ENCODE measurements at places on chromosomes 16 and 17.

DNA sequence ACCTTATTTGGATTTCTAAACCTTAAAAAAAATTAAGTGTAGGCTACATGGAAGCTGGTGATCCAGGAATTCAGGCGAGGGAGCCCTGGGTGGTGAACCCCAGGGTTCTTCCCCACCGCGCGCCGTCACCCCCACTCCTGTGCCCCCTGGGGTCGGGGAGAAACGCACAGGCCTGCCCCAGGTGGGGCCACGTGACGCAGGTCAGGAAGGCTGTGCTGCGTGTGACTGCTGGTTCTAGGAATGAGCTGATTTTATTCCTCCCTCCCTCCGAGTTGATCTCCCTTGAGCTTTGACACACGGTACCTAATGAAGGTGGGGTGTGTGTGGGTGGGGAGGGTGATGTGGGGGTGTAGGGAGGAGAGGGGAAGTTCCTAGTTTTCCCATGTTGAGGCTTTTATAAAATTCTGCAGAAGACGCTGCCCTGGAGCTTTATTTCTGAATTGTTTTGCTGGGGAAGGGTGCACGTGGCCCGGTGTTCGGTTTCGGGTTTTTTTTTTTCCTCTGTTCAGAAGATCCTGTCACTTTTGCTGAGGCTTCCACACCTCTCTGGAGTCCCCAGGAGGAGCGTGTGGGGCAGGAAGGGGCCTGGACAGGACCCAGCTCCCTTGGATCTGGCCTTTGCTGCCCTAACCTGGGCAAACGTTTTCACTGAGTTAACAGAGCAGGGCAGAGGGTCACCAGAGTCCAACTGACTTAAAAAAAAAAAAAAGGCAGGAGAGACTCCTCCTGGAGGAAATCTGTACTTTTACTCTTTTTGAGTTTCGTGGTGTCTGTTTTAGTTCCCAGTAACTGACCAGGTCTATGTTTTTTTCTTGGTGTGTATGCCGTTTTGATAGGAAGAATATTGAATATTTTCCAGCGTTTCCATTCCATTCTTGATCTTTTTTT is 55.8 kb upstream of the GSE1 start:
- peak; percentile 35 for DNase-seq

DNA sequence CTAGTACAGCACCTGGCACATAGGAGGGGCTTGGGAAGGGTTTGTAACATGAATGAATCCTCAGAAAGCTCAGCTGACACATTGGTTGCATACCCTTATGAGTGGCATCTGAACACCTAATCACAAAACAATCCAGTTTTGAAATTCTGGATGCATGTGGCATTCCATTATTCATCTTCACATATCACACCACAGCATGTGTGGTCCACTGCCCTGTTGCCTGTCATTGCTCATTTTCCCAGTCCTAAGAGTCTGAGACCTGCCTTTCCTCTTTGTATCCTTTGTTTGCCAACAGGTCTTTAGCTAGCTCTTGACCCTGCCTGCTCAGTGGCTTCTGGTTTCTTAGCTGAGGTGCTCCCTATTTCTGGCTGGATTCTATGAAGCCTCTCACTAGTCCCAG is 170.8 kb upstream of the ASIC2 start:
- DNase-seq, result no peak

- no peak for DNase-seq
These were observed 31.3 kb downstream of the SLC39A11 start for GRCh38 chr17:73061161-73061560.

DNA sequence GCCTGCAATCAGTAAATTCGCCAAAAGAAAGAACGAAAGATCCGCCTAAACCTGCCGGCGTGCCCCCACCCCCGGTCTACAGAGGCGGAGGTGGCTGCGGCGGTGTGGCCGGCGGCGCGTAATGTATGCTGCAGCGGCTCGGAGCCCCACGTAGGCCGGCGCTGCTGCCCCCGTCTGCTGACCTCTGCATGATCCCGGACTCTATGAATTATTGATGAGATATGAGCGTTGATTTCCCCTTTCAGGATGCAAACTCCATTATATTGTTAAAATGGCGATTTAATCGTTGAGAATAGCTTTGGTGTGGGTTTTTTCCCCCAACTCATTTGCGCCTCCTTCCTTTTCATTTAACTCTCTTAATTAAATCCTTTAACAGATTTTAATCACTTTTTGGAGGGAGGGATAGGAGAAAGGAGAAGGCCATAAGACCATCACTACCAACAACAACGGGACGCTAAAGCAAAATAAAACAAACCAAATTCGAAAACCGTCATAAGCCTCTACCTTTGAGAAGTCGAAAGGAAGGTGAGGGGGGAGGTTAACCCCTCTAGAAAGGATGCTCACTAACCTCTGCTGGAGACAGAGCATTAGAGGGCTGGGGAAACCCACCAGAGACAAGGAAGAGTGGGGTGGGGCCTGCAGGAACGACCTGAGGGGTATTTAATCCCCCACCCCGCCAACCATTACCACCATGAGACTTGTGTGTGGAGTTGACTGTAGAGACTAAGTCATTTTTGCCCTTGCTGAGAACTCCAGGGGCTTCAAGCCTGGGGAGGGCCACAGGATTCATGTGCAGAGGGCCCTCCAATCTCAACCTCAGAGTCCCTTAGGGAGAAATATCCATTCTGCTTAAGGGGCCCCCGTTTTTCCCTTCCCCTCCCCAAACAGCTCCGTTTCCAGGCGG is 3.4 kb downstream of the HOXB3 start:
- no peak for DNase-seq

GRCh38 chr17:5948811-5949210 is 121.4 kb upstream of the WSCD1 start:
- no peak for DNase-seq

- DNase-seq, result peak; percentile 62
These were observed 11.0 kb downstream of the HEXIM2 start for GRCh38 chr17:45172541-45173286.

- peak; percentile 3 for DNase-seq
These were observed 140.6 kb downstream of the PARN start for GRCh38 chr16:14489460-14489859.

DNA sequence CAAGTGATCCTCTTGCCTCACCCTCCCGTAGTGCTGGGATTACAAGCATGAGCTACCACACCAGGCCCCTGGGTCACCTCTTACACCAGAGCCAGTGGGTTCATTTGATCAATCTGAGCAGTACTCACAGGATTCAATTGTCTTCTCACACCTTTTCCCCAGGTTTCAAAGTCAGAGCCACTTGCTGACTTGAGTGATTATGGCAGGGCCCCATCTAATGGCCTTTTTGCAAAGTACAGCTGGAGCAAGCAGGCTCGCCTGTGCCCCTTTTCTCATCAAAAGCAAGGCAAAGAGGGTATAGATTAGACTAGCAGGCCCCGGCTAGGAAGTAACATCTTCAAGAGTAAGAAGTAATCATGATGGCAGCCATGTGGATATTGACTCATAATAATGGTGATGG is 114.8 kb upstream of the NOL11 start:
- DNase-seq, result peak; percentile 35

- DNase-seq, result no peak
These were observed 21.4 kb downstream of the ZDHHC7 start for GRCh38 chr16:84989749-84990620.

GRCh38 chr16:70437582-70438557 is 1.0 kb downstream of the ST3GAL2 start:
- DNase-seq, result no peak

- DNase-seq, result no peak
These were observed 17.8 kb upstream of the METRNL start for GRCh38 chr17:83061586-83061985.

- no peak for DNase-seq
These were observed 20.1 kb downstream of the RAB40C start for GRCh38 chr16:609984-610383.

DNA sequence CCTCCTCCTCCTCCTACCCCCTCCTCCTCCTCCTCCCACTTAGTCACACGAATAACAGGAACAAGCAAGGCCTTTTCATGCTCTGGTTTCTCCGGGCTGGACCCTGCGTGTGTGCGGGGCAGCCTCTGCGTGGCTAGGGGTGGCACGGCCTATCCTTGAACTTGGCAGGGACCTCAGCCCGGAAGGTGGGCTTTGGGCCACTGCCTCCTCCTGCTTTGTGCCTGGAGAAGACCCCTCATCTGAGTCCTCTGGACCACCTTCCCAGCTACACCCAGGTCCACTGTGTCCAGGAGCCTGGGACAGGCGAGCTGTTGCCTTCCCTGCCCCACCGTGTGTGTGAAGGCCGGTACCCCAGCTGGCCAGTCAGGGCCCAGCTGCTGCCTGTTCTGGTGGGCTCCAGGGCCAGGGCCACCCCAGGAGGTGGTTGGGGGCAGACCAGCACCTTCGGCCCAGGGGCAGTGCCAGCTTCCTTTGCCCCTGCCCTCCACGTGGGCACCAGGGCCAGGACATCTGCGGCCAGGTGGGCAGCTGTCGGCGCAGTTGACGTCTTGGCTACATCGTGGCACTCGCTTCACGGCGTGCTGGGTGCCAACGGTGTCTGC is 35.4 kb downstream of the GINS2 start:
- no peak for DNase-seq

DNA sequence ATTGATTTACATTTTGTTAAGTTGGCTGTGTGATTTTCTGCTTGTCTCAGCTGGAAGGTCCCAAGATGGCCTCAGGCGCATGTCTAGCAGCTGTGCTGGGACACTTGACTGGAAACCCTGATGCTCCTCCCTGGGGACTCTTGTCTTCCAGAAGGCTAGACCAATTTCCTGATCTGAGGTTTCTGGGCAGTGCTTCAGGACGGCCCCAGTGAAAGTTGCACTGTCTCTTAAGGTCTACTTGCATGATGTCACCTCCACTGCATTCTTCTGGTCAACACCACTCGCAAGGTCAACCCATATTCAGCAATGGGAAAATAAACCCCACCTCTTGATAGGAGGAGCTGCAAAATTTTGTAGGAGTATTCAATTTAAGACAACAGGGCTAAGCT is 116.0 kb downstream of the SALL1 start:
- no peak for DNase-seq

- DNase-seq, result no peak
These were observed 20.1 kb upstream of the SLC46A1 start for GRCh38 chr17:28426081-28426519.

DNA sequence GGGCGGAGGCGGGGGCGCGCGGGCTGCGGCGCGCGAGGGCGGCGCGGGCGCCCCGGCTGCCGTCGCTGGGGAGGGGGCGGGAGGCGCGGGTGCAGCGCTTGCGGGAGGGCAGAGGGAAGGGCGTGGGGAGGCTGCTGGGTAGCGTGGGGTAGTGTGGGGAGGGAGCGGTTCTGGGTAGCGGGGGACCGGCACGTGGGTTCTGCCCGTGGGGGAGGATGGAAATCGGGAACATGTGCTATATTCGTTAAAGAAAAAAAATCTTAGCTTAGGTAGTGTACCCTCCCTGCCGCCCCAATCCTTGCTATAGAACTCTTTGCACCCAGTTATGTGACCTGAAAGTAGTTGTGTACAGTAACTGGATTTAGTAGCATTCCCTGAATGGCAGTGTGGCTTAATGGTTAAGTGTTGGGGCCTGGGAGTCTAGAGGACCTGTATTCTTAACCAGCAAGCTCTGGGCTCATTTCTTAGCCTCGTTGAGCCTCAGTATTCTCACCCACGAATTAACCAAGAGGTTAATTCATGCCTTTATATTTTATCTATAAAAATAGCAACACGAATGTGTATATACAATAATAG is 646 bp downstream of the RABEP1 start:
- peak; percentile 39 for DNase-seq

DNA sequence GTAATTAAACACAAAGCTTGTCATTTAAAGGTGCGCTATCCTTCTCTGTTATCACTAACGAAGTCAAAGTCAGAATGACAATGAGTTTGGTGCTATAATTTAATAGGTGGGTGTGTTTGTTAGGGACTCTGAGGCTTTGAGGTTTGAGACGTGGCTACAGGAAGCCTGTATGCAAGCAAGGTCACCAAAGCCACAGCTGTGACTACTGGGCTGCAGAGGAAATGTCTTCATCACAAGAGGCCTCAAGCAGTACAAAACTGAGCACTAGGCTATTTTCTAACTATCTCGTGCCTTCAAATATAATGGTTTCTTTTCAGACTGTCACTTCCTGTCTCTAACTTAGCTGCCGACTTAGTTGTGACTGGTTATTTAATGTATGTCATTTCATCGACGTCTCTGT is 141.2 kb downstream of the AATF start:
- peak; percentile 32 for DNase-seq

DNA sequence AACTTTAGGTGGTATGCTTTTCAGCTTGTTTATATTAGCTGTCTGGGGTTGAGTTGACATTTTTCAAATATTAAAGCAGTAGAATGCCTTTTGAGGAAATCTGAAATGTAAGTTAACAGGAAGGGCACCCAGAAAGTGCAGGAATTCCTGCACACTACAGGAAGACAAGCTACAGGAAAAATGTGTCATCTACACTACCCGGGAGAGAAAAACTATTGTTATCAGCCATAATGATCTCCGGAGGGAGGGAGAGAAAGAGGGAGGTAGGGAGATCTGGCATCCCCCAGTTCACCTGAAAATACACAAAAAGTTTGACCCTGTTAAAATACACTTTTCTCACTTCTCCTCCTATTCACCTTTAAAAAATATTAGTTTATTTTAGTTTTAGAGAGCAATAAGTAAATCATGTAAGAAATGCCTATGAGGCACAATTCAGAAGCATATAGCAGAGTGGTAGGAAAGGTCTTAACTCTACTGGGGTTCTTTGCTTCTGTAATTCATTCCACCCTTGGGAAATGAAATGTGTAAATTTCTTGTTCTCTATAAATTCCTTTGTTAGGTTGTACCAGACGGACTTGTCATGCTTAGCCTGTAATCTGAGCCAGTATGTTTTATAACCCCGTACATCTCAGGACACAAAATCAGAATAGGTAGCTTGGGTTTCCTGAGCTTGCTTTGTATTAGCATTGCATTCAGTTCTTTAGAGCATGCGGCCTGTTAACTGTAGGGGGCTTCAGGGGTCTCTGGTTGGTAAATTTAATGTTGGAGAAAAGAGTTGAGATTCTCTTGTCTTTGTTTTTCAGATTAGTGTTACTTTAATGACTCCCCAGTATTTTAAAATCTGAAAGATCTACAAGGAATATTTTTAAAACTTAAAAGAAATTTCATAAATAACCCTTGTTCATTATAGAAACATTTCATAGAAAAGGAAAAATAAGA is 3.3 kb downstream of the MAP2K6 start:
- no peak for DNase-seq

DNA sequence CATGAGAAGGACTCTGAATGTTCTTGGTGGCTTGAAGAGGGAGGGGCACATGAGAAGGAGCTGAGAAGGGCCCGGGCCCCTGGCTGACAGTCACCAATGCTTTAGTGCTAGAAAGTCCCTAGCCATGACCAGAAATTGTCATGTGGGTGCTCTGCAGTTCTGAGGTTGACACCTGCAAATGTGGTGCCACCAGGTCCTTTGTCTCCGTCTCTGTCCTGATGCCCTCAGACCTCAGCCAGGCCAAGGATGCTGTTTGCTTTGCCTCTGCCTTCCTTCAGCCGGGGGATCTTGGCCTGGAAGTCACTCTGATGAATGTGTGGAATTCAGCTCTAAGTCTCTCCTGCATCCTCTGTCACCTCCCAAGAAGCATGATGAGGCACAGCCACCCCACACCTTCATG is 63.6 kb downstream of the TNFRSF13B start:
- no peak for DNase-seq

Measured in stimulated activated CD4-positive, alpha-beta T cell treated with anti-CD3 and anti-CD28 coated beads, Interleukin-1b, Interleukin-23, amount 100 ng/mL, for 48 hours (primary cell).